ENCODE measurements at places on chromosomes 2 and 18.

- peak; percentile 50 for DNase-seq
Measured at GRCh38 chr2:111117598-111118480, 2.9 kb upstream of the BCL2L11 start.

DNA sequence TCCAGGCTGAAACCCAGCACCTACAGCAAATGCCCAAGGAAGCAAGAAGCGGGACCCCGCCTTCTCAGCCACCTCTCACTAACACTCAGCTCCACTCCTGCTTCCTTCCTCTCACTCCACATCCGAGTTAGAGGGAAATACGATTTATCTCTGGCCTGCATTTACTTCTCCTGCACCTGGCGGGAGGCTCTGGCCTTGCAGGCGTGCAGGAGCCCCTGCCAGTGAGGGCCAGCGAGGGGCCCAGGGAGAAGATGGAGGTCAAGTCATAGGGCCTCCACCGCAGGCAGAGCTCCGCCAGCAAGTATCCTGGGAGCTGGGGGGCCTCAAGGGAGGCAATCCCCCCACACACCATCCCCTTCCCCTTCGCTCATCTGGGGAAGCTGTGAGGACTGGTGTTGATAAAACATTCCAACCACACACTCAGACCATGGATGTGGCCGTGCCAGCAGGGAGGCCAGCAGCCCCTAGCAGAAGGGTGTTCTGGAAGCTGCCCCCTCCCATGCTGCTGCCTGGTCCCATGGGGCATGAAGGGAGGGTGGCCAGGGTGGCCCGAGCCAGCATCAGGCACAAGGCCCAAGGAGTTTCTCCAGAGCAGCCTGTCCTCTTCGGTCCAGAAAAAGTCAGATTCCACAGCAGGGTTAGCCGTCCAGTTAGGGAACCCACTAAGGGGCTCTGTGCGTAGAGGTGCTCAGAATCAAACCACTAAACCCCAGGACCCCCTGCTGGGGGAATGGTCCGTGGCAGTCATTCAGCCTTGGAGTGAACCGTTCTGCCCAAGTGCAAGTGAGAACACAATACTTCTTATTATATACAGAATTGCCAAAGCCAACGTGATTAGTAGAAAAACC lies 91.2 kb downstream of the HDAC4 start:
- DNase-seq: no peak

- DNase-seq: no peak
Measured at GRCh38 chr2:147789720-147790119, 55.1 kb upstream of the ACVR2A start.

GRCh38 chr2:121707920-121708361 lies 28.7 kb downstream of the NIFK start:
- peak; percentile 85 for DNase-seq

DNA sequence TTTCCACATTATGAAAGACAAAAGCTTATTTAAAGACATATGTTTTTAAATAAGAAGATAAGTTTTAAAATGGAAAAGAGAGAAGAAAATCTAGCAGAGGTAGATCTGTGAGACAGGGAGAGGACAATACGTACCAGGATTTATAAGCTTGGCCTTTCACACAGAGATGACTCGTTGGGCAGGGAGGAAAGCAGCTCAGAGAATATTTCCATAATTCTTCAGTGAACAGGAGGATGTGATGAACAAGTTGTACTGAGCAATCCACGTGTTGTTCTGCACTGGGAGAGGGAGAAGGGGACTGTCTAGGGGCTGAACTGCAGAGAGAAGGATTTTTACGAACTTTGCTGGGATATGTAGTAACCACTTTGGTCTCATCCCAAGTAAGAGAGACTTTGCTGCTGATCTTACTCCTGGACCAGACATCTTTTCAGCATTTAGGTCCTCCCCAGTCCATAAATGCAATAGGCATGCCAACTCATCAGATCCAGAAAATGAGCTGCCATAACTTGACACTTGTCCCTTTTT lies 162.5 kb upstream of the SETBP1 start:
- DNase-seq: no peak

DNA sequence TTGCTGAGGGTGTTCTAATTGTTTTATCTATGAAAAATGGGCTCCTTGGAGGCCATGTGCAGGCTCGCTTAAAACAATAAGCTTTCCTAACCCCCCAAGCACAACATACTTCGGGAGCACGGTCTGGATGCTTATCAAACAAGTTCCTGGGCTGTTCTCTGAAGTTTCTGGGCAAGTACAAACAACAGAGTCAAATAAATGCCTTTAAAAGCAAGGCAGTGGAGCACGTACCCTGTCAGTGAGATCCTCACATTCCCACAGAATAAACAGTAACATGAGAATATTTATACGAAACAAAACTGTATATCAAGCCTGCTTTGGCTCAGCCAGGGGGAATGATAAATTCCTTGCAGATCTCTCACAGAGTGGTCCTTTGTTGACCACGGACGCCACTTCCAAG lies 44.8 kb downstream of the FTCDNL1 start:
- no peak for DNase-seq

DNA sequence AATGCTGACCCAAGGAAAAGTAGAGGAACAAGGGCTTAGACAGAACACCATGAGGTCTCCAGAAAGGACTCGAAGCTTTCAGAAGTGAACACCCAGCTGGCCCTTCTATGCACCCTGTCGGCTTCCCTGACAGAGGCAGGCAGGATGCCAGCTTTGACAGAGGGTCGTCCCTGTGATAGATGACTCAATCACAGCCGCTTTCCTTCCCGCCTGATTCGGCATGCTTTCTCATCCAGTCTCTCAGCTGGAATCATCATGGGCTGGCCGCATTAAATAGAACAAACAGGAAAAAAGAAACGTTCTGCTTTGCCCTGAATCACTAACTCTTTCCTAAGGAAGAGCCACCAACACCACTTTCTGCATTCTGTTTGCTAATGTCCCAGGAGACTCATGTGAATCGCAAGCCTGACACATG lies 140.3 kb upstream of the RAB12 start:
- no peak for DNase-seq

DNA sequence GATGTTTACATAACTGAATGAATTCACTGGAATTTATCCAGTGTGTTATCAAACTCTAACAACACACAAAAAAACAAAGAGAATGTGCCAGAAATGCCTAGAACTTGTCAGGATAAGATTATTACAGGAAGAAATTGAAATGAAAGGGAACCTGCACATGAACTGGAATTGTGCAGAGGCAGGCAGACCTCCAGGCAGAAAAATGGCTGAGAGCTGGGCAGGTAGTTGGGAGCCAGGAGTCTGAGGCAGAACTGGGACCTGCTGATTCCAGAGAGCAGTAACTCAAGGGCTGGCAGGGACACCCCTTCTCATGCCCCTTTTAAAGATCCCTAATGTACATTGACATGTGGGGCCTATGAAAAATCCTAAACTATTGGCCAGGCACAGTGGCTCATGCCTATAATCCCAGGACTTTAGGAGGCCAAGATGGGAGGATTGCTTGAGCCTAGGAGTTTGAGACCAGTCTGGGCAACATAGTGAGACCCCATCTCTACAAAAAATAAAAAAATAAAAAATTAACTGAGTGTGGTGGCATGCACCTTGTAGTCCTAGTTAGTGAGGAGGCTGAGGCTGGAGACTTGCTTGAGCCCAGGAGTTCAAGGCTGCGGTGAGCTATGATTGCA lies 674 bp upstream of the SP110 start:
- DNase-seq: no peak

GRCh38 chr18:44651478-44651877 lies 29.2 kb upstream of the SETBP1 start:
- DNase-seq: no peak

- DNase-seq: no peak
Measured at GRCh38 chr2:25320077-25320476, 21.6 kb downstream of the DNMT3A start.

- DNase-seq: no peak
Measured at GRCh38 chr2:219571311-219572236, at the start of gene OBSL1. TSS of gene OBSL1 (minus strand) at chr2:219571539. CDS start at chr2:219571232, 307 bp downstream.

Data from HT-29 (cell line).